Renal cortex interstitium (tissue), 15 donors: ENCODE measurements at places on chromosomes 4 and X. TPM values are rescaled to one million over a fixed set of nuclear protein-coding genes. Genes with fewer than 3 reads are reported as not detected.

DNA sequence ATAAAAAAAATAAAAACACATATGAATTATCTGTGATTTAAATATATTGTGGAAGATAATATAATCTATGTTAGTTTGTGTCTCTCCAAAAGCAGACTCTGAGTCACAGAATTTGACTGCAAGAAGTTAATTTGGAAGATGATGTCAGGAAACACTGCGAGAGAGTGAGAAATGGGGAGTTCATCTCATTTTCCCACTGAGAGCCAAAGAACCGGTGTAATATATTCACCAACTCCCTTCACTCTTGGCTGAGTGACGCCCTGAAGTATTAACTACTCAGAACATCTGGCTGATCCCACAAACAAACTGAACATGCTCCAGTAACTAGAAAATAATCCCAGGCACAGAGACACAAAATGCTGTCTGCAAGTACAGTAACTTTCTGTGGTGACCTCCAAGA is 345.8 kb upstream of the SPANXN1 start:
- DNase-seq: no peak

- DNase-seq: no peak
These were observed 34.6 kb upstream of the TMPRSS11D start for GRCh38 chr4:67918428-67918827.

DNA sequence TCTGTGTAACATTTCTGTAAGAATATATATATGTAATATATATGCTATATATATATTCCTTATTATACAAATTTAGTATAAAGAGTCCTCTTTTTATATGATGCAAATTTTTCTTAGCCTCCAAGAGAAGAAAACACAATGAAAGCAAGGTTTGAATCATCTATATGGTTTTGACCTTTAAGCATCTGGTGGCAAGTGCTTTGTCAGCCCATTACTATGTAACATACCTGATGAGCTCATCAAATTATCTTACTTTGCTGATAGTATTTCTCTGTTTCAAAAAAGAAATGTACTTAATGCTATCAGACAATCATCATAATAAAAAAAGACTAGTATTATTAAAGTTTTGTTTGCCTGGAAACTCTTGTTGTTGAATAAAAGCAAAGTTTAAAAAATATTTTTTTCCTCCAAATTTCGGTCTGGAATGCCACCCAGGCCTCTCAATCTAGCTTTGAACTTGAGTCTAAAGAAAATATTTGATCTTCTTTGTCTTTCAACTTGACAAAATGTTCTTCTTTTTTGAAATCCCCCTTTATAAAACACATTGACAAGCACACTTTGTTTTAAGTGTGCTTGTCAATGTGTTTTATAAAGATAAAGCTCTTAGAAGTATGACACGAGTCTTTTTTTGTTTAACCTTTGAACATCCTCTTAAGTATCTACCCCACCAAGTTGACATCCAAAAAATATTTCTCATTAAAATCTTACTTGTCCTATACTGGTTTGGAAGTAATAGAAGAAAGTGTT is 26.2 kb downstream of the ZNF330 start:
- no peak for DNase-seq

GRCh38 chrX:40169193-40170101 is 71.7 kb upstream of the BCOR start:
- DNase-seq: no peak

MFSD8 gene
- 24.0 TPM for polyA plus RNA-seq

ELF2 gene
- 56.0 TPM for polyA plus RNA-seq
